ENCODE measurements at places on chromosomes 7 and 10.

GRCh38 chr7:37698276-37698675 is 14.7 kb downstream of the GPR141 start:
- DNase-seq = no peak

DNA sequence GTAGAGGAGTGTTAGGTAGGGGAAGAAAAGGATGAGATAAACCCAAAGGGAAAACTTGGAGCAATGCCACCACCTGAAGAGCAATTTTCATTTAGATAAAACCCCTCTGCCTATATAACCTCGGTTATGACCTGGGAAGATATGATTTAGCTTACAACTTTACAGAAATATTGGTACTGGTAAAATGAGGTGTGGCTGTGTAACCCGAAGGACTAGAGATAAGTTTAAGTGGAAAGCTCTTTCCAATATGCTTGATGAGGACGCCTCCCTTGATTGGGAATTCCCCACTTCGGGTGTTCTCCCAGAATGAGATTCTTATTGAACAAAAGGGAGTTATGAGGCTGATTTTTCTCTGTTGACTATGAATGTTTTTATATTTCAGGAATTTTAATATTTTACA is 109.5 kb upstream of the CDK6 start:
- no peak for DNase-seq

- no peak for DNase-seq
Observed at GRCh38 chr10:66218289-66218688, 707.5 kb upstream of the LRRTM3 start.

DNA sequence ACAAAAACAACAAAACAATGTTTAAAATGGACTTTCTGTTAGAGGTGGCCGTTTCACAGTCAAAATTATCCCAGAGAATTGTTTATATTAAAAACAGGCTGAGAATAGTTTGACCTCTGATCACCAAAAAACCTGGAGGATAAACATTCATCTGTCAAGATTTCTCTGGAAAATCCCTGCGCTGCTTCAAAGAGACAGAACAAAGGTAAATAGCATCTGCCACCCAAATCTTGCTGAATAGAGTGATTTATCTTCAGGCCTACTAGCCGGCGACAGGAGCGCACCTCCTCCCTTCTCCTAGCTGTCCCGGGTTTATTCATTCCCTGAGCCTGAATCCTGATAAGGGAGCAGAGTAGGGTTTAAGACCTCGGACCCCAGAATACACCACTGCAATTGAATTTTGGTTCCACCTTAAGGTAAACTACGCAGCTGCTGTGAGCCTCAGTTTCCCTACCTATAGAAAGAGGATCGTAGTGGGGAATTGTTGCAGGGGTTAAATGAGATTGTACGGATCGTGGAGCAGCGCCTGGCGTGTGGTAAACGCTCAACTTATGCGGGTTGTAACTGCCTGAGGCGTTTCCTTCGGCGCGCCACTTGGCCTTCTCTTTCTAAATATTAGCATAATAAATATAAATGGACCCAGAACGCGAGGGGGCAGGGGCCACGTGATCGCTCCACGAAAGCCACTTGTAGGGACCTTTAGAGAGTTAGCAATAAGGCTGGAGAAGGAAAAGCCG is 498 bp upstream of the ST7 start:
- DNase-seq = peak; percentile 69

DNA sequence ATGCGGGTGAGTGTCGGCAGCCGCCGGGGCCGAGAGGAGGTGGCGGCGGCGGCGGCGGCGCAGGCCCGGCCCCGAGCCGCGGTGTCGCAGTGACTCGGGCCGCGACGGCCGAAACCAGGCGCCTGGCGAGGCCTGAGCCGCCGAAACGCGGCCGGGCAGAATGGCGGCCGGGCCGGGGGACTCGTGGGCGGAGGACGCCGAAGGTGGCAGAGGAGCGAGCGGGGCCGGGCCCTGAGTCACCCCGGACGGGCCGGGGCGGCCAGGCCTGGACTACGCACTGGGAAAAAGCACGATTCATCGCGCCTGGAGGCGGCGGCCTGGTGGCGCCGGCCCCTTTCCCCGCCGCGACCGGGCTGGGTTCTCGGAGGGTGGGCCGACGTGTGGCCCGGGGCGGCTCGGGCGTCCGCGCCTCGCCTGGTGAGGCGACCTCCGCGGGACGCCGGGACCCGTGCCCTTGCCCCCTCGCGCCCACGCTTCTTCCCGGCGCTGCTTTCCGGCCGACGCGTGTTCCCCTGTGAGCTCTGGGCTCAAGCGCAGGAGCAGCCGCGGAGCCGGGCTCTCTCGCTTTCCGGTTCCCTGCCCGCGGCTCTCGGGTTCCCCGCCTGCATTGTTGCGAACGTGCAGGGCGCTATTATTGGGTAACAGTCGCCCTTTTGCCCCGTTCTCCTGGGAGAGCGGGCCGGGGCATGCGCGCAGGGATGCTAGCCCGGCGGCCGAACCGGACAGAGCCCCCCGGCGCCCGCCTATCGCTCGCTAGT is 500 bp downstream of the CUL1 start:
- peak; percentile 63 for DNase-seq

- DNase-seq = no peak
Observed at GRCh38 chr7:15446722-15447121, 115.1 kb downstream of the AGMO start.

DNA sequence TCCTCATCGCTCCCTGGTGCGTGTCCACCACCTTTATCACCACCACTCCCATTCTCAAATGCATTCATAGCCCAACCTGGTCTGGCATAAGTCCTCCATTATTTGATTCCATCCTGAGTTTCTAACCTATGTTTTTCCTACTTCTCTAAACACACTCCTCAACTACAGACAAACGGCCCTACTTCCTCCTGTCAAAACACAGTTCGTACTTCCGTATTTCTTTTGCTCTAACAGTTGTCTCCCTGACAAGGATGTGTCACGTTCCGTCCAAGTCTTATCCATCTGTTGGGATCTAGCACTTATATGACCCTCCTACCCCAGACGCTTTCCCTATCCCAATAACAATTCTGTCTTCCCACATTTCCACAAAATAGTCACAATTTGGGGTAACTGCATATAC is 46.8 kb downstream of the DOCK4 start:
- no peak for DNase-seq

- DNase-seq = peak; percentile 54
Observed at GRCh38 chr7:27767374-27767773, 27.4 kb downstream of the TAX1BP1 start.

DNA sequence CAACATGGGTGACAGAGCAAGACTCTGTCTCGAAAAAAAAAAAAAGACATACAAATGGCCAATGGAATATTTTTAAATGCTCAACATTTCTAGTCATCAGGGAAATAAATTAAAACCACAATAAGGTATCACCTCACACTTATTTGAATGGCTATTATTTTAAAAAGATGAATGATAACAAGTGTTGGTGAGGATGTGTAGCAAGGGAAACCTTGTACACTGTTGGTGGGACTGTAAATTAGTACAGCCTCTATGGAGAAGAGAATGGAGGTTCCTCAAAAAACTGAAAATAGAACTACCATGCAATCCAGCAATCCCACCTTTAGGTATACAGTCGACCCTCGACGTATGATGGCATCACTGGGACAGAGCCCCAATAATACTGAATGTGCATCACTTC is 65.4 kb upstream of the DIP2C start:
- DNase-seq = no peak

DNA sequence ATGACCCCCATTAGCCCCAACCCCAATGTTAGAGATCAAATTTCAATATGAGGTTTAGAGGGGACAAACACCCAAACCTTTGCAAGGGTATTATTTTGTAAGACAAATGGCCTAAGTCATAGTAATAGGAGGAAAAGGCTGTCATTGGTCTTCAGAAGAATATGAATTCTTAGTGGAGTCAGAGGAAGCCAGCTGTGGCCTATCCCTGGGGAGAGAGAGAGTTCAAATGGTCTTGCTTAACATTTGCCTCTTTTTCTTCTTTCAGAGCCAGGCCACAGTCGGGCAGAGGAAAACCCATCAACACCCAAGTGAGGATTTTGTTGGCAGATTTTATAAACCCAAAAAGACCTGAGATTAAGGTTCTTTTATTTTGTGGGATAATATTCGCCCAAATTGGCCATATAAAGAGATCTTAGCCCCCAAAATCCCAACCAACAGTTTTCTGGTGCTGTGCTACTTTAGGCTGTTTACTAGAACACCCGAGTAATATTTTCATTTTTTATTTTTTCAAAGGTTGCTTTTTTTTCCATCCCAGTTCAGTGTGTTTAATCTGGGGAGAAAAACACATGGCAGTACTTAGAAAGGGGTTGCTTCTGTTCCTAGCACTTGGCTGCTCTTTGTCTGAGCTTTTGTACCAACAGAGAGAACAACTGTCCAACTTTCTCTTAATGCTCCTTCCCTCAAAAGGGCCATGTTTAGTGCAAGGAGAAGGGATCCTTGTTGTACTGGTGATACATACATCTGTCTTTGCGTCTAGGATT is 26.8 kb upstream of the ARMC3 start:
- DNase-seq = no peak

- no peak for DNase-seq
Observed at GRCh38 chr7:79540592-79540991, 87.1 kb upstream of the MAGI2 start.

GRCh38 chr7:13990319-13990983 is 985 bp upstream of the ETV1 start:
- DNase-seq = peak; percentile 63

- DNase-seq = no peak
Observed at GRCh38 chr7:139673230-139673629, 104.6 kb downstream of the HIPK2 start.

DNA sequence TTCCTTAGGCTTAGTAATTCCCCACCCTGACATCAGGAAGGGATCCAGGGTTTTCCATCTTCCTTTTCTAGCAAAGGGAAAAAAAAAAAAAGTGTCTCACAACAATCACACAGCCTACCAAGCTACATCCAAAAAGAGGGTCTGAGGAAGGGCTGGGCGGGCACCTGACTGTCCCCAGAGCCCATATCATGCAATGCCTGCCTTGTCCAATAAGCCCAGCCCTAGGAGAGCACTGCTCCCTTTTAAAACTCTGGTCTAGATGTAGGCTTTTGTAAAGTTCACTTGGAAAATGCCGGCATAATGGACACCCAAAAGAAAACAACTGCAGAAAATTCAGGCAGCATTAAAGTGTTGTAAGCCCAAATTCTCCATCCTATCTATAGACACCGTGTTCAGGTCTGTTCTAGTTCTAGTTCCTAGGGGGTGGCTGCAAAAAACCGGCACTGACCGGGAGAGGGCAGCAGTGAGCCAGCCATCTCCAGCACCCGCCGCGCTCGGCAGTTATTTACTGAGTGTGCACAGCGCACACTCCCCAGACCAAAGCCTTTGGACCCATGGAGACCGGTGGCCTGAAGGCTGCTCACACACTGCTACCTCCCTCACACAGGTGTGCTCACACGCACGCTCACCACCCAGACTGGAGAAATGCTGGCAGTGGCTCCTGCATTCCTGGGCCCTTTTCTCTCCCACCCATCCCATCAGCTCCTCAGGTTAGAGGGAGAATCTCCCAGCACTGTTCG is 48.7 kb downstream of the PODXL start:
- DNase-seq = peak; percentile 54

- DNase-seq = no peak
Observed at GRCh38 chr7:30877015-30877769, 34.5 kb upstream of the AQP1 start.

DNA sequence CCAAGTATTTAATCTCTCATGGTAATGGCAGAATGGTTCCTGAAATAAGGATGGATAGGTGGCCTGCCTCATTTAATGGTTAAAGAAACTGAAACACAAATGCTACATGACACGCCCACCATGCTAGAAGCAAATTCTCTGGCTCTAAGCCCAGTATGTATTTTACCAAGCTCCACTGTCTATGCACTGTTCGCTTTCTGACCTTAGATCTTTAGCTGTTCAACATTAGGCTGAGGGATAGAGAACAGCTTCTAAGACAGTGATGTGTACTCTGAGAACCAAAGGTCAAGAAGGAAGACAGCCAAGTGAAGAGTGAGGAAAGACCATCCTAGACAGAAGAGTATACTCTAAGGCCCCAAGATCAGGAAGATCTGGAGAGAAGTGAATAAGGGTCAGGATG is 26.6 kb downstream of the FAM3C start:
- DNase-seq = peak; percentile 89

DNA sequence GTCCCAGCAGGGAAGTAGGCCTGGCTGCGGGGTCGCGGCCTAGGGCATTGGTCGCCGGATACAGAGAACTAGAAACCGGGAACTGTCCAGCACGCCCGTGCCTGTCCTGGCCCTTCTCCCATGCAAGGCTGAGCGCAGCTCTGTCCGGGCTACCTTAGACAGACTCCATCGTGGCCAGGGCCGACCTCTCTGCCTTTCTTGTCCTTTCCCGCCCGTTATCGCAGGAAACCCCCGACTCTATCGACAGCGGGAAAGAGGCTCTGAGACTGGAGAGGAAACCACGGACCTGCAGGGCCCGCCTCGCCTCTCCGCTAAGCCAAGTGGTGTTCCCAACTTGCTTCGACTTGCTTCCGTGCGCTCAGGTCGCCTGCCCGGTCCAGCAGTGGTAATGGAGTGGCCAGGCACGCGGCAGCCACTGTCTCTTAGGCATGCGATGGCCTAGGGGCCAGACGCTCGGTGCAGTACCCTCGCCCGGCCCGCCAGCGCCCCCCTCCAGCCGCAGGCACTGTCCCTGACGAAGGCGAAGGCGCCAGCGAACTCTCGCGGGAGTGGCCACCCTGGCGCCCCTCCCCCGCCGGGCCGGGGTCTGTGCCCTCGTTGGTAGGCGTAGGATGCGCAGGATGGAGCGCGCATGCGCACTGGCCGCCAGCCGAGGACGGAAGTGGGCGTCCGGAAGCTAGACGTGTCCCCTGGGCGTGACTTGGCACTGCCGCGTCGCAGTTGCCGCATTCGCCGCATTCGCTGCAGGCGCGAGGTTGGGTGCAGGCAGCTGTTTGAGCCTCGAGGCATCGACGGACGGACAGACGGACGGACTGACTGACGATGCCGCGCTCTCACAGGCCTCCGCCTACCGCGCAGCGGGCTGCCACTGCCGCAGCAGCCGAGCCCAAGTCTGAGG is 54.4 kb downstream of the MCMBP start:
- peak; percentile 60 for DNase-seq

DNA sequence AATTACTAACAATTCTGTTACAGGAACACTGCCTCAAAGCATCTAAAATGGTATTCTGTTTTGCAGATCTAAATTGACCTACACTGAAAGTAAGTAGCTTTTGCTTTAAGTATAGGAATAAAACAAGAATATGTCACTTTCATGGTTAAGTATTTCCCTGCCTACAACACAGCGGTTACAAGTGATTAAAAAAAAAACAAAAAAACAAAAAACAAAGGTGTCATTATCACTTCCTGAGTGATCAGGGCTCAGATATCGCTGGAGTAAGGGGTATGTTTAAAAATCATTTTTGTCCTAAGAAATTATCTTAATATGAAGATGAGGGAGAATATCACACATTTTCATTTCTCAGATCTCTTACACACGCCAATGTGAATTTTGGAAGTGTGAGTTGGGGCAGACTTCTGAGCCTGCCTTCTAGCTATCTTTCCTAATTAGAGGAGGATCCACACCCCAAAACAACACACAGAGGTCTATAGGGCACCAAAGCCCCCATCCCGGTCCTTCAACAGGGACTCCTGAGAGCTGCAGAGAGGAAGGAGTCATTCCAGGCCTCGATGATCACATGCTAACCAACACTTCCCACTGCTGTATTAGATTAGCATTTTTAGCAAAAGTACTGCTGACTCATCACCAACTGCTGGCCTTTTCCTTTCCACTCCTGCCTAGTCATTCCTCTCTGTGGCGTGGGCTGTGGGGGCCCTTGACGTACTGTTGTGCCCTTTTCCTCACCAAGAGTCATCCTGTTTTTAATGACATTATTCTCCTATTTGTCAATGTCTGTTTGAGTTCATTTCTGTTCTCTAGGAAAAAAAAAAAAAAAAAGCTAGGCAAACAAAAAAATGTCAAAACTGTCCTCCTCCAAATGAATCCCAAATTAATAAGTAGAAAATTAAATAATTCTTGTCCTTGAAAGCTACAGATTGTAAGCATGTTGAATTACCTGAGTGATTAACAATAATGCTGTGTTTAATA is 31.2 kb downstream of the PRTFDC1 start:
- DNase-seq = peak; percentile 95

Data from iris pigment epithelial cell (primary cell).